ENCODE measurements at places on chromosomes 4 and X.

GRCh38 chrX:125193921-125194320, 125.8 kb upstream of the TEX13C start:
- no peak for DNase-seq

DNA sequence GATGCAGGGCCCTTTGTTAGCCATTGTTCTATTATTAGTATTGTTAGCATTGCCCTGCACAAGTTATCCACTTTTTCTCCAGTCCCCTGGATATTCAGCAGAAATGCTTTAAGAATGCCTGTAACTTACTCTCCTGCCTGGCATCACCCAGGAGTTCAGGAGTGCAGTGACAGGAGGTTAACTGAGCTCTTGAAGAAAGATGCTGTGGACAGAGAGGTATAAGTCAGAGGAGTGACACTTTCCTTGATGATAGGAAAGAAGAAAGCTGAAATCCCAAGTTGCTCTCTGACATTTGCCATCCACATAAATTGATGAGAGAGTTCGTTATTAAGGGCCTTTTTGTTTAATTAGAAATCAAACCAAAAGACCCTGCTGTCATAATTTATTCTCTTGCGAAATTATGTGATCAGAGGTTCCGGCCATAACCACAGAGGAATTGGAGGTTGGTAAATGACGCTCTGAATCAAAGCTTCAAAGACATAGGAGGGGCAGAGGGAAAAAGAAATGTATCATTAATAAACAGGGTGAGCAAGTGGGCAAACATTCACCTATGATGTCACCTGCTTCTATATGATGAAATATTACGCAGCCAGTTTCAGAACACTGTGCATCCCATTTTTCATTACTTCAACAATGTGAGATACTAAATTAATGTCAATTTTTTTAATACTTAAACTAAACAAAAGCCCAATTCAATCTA, 230.2 kb upstream of the JADE1 start:
- DNase-seq: no peak

- no peak for DNase-seq
Measured at GRCh38 chr4:6019316-6020263, 1.4 kb upstream of the C4orf50 start.

GRCh38 chrX:24838629-24839028, 144.9 kb downstream of the POLA1 start:
- DNase-seq: no peak

DNA sequence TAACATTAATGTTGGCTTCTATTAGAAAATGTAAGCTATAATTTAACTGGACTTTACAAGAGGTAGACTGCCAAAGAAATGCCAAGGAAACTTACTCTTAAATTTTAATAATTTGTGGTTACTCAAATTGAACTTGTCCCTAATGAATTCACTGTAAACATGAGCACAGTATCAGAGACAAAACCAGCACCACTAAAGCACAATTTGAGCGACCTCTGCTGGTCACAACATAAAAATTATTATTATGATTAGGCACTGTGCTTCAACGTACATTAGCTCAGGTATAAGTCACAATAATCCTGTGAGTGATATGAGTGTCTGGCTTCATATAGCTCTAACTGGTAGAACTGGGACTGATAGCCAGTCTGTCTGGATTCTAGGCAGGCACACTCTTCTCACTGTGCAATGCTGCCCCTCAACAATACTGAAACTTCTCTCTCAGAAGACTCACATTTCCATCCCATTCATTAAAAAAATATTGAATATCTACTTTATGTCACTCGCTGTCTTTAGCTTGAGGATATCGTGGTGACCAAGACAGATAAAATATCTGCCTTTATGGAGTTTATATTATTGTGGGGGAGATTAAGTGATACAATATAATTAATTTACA, 8.0 kb downstream of the NUDT6 start:
- DNase-seq: no peak

DNA sequence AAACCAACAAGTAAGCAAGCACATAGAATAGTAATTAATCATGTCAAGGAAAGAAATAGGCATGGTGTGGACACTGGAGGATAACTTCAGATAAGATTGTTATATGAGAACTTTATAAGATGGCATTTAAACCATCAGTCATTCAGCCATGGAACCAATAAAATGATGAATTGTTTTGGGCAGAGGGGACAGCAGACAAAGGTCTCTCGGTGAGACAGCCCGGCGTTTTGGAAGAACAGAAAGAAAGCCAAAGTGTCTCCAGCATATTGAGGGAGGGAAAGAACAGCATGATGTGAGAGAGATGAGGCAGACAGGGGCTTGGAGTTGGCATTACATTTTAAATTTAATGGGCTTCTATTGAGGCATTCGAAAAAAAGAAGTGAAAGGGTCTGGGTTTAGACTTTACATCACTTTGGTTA, 883 bp upstream of the PPM1K start:
- no peak for DNase-seq

- DNase-seq: no peak
Measured at GRCh38 chr4:23036503-23036902, 343.8 kb downstream of the GBA3 start.

- DNase-seq: no peak
Measured at GRCh38 chrX:120514236-120514635, 45.1 kb upstream of the LAMP2 start.

DNA sequence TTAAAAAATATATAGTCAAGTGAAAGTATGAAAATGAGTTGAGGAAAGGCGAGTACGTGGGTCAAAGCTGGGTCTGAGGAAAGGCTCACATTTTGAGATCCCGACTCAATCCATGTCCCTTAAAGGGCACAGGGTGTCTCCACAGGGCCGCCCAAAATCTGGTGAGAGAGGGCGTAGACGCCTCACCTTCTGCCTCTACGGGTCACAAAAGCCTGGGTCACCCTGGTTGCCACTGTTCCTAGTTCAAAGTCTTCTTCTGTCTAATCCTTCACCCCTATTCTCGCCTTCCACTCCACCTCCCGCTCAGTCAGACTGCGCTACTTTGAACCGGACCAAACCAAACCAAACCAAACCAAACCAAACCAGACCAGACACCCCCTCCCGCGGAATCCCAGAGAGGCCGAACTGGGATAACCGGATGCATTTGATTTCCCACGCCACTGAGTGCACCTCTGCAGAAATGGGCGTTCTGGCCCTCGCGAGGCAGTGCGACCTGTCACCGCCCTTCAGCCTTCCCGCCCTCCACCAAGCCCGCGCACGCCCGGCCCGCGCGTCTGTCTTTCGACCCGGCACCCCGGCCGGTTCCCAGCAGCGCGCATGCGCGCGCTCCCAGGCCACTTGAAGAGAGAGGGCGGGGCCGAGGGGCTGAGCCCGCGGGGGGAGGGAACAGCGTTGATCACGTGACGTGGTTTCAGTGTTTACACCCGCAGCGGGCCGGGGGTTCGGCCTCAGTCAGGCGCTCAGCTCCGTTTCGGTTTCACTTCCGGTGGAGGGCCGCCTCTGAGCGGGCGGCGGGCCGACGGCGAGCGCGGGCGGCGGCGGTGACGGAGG, at the start of gene FMR1:
FMR1 (plus strand) TSS at position 728 of the 831 bp plus-strand sequence. CDS start 261 bp downstream, outside the sequence.
- DNase-seq: peak; percentile 85

DNA sequence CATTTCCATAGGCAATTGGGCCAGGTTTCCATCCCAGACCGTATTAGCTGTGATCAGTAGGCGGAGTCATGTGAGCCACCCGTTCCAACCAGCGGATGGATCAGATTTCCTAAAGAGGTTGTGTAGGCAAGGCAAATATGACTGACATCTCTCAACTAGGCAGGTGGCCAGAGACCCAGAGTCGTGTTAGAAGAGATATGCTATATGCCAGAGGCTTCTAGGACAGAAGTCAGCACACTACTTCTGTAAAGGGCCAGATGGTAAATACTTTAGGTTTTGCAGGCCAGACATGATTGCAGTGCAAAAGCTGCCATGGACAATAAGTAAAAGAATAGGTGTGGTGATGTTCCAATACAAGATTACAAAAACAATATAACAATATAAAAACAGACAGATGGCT, 788.4 kb downstream of the RPA4 start:
- no peak for DNase-seq
